T-cell (primary cell): ENCODE measurements at places on chromosomes 2 and 18.
A peak's percentile ranks its signal among the peaks of the same experiment; 100 is the strongest.

- H3K36me3 ChIP-seq, result no peaks in the 10 kb centered on the region
- no peak overlapping the region for H3K4me3 ChIP-seq
- H3K4me1 ChIP-seq, result peaks cover 3% of the 10 kb centered on the region
- no peak overlapping the region for H3K27ac ChIP-seq
- no peaks in the 10 kb centered on the region for H3K27me3 ChIP-seq
- DNase-seq, result no peak
Measured at GRCh38 chr2:208013285-208014178, 11.8 kb downstream of the PLEKHM3 start.

GRCh38 chr2:181367906-181368435 is 89.2 kb upstream of the ITGA4 start:
- peaks cover 13% of the 10 kb centered on the region for H3K4me1 ChIP-seq
- H3K27ac ChIP-seq, result no peak overlapping the region
- no peaks in the 10 kb centered on the region for H3K27me3 ChIP-seq
- no peaks in the 10 kb centered on the region for H3K36me3 ChIP-seq

DNA sequence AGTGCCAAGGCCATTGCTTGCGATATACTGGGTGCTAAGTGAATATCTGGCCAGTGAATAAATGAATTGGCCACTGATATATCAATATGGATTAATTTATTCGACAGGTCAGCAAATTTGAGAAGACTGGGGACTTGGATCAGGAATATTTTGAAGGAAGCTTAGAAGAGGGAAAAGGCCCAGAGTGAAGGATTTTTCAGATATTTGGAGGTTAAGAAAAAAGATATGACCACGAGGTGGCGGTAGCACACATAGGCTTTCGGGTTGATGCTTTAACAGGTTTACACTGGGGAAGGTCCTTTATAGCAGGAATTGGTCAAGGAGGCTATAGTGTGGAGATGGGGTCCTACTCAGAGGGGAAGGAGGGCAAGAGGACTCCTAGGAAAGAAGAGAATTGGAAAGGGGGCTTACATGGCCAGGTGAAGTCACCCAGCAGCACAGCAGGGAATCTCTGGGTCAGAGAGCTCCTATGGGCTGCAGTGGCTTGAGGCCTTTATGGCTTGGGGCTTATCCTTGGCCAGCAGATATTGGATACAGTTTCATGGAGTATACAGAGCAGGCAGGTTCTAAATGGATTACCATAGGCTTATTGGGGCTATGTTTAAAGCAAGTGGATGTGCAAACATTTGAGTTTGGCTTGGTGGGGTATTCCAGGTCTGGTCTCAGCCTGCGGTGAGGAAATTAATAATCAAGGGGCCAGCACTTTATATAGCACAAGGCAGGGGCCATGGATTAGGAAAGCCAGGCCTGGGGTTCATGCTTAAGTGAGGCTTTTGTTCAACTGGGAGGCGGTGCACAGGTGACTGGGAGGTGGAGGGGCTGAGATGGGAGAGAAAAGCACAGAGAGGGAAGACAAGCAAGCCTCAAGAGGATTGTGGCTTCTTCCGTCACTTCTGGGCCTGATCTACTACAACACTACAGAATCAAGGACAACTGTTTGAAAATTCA is 9.7 kb downstream of the IL1RN start:
- DNase-seq, result peak; percentile 9
- H3K27me3 ChIP-seq, result no peaks in the 10 kb centered on the region
- no peak overlapping the region for H3K27ac ChIP-seq
- no peaks in the 10 kb centered on the region for H3K36me3 ChIP-seq
- peaks cover 7% of the 10 kb centered on the region for H3K4me1 ChIP-seq

- no peak for DNase-seq
- no peak overlapping the region for H3K27ac ChIP-seq
- H3K4me1 ChIP-seq, result peaks cover 28% of the 10 kb centered on the region
- peak overlapping the region; percentile 17 for H3K4me3 ChIP-seq
- peaks cover 58% of the 10 kb centered on the region for H3K27me3 ChIP-seq
- no peaks in the 10 kb centered on the region for H3K36me3 ChIP-seq
Measured at GRCh38 chr2:240436683-240437550, 1.5 kb downstream of the GPC1 start.

- no peaks in the 10 kb centered on the region for H3K27me3 ChIP-seq
- DNase-seq, result no peak
- H3K27ac ChIP-seq, result no peak overlapping the region
- peaks cover 6% of the 10 kb centered on the region for H3K36me3 ChIP-seq
- no peak overlapping the region for H3K4me3 ChIP-seq
Measured at GRCh38 chr18:63245600-63245999, 74.0 kb downstream of the BCL2 start.

- no peak overlapping the region for H3K4me3 ChIP-seq
- no peaks in the 10 kb centered on the region for H3K27me3 ChIP-seq
- no peaks in the 10 kb centered on the region for H3K4me1 ChIP-seq
- DNase-seq, result no peak
- H3K27ac ChIP-seq, result no peak overlapping the region
Measured at GRCh38 chr2:24228470-24228869, 53.6 kb downstream of the FAM228A start.

DNA sequence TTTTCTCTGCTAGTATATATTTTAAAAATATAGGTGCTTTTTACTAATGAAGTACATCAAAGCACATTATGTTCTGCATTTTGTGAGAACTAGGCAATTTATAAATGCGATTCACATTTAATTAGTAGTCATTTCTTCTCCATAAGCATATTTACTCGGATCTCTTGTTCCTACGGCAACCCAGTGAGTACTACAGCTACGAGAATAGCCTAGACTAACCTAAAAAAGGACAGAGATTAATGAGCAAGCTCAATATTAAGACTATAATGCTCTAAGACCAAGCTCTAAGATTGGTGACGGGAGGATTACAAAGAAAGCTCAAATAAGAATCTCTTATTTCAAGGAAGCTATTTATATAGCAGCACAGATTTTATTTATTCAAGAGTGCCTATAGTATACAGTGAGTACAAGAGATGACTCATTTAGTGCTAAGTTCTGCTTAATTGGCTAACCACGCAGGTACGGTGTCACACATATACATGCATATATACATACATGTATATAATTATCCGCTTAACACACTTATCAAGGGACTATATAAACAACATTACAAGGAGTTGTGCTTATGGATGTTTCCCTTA is 364.7 kb downstream of the GPD2 start:
- no peaks in the 10 kb centered on the region for H3K36me3 ChIP-seq
- H3K4me3 ChIP-seq, result no peak overlapping the region
- H3K27me3 ChIP-seq, result peaks cover 4% of the 10 kb centered on the region
- H3K4me1 ChIP-seq, result no peaks in the 10 kb centered on the region
- no peak overlapping the region for H3K27ac ChIP-seq

GRCh38 chr2:64380853-64381527 is 73.0 kb upstream of the LGALSL start:
- H3K4me1 ChIP-seq, result no peaks in the 10 kb centered on the region
- DNase-seq, result no peak
- H3K27me3 ChIP-seq, result no peaks in the 10 kb centered on the region
- H3K36me3 ChIP-seq, result no peaks in the 10 kb centered on the region
- H3K4me3 ChIP-seq, result no peak overlapping the region

- peak overlapping the region; percentile 24 for H3K4me3 ChIP-seq
- H3K36me3 ChIP-seq, result peaks cover 12% of the 10 kb centered on the region
- H3K4me1 ChIP-seq, result peaks cover 88% of the 10 kb centered on the region
- peak overlapping the region; percentile 88 for H3K27ac ChIP-seq
Measured at GRCh38 chr2:105789745-105790460, 45.2 kb downstream of the NCK2 start.

DNA sequence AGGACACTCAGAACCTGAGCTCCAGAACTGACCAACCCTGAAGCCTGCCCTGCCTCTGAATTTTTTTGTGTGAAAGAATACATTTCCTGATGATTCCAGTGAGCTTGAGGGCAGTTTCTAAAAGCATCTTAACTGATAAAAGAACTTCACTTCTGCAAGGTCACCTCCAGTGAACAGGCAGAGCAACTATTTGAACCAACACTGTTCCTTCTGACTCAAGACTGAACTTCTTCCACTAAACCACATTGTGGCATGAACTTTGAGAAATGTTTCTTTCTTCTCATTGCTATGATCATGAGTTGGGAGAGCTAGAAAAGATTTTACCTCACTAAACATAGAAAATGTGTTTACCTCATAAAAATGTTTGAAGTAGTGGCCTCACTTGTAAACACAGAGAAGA is 83.8 kb upstream of the SERTAD2 start:
- no peak overlapping the region for H3K27ac ChIP-seq
- peaks cover 4% of the 10 kb centered on the region for H3K4me1 ChIP-seq
- H3K27me3 ChIP-seq, result no peaks in the 10 kb centered on the region
- no peak overlapping the region for H3K4me3 ChIP-seq
- no peaks in the 10 kb centered on the region for H3K36me3 ChIP-seq
- no peak for DNase-seq
